ENCODE measurements at places on chromosomes 2 and 18.
A peak's percentile ranks its signal among the peaks of the same experiment; 100 is the strongest.

- DNase-seq = no peak
These were observed 32.0 kb upstream of the ARL5A start for GRCh38 chr2:151860210-151860609.

DNA sequence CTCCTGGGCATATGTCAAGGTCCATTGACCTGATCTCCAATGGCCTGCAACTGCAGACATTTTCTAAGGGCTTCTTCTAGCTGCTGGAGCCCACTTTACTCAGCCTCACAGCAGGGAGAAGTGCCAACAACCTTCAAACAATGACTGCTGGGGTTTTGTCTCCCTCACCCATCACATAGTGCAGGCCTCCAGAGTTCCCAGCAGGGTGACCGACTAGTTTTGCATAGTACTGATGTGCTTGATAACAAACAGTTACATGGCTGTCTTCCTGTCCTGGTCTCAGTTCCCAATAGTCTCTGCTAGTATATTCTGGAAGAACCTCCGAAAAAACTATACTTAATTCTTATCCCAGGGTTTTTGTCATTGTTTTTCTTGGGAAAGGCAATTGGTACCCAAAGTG, 10.4 kb upstream of the NETO1 start:
- no peak for DNase-seq

DNA sequence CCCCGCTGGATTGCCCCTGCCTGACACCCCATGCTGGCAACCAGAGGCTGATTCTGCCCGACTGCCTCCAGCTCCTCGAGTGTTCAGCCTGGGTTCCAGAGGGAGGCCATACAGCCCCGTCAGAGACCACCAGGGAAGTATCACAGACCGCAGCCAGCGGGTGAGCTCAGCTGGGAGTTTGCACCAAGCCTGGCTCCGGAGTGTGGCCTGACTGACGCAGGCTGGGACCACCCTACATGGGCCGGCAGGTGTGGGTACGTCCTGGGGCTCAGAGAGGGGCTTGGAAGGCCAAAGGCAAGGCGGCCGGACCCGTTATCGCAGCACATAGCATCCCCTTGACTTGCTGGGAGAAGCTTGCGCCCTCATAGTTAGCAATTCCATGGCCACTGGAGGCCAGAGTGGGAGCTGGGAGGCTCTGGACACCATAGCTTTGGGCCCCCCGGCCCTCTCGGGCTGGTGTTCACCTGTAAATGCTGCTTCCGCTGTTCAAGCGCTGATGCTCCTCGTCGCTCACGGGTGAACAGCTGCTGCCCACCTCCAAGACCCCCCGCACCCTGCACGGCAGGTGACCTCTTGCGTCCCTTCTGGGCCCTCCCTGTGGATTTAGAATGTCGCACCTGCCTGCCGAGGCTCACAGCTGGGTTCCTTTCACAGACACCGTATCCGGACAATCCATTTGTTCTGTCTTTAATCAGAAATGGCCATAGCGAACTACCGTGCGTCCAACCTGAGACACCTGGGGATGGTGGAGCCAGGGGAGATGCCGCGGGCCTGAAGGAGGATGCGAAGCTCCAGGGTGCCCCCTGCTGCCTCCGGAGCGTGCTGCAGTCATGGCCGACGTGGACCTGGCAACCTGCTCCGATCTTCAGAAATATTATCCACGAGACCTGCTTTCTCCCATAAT, 31.2 kb upstream of the SLC66A3 start:
- peak; percentile 88 for DNase-seq

GRCh38 chr2:199191461-199191860, 266.3 kb downstream of the SATB2 start:
- no peak for DNase-seq

DNA sequence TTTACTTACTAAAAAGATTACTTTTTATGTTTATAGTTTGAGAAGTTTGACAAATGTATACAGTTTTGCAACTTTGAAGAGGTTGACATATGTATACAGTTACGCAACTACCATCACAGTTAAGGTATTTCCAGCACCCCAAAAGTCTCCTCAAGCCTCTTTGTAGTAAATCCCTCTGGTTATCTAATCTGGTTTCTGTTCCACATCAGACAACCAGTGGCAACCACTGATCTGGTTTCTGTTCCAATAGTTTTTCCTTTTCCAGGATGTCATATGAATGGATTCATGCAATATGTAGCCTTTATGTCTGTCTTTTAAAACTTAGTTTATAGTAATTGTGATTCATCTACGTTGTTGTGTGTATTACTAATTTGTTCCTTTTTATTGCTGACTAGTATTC, 23.5 kb downstream of the IFIH1 start:
- DNase-seq = no peak

DNA sequence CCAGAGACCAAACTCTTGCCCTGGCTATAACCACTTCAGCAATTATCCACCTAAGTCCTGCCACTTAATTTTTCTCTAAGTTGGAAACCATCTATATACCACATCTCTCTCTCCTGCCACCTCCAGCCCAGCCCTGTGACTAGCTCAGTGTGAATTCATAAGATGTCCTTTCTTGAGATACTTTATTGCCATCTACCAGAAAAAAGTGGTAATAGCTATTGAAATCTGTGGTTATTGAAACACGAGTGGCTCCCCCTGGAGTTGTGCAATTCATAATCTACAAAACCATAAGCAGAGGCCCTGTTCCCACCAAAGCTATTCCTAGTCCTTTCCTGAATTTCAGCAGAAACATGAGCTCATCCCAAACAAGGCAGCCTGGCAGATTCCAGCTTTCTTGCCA, 324.0 kb downstream of the TXNL1 start:
- no peak for DNase-seq

GRCh38 chr2:57597940-57598339, 448.7 kb upstream of the VRK2 start:
- no peak for DNase-seq

- peak; percentile 27 for DNase-seq
These were observed 82.9 kb downstream of the GRB14 start for GRCh38 chr2:164538240-164538866.

- no peak for DNase-seq
These were observed 113.7 kb downstream of the ZEB2 start for GRCh38 chr2:144405982-144406788.

DNA sequence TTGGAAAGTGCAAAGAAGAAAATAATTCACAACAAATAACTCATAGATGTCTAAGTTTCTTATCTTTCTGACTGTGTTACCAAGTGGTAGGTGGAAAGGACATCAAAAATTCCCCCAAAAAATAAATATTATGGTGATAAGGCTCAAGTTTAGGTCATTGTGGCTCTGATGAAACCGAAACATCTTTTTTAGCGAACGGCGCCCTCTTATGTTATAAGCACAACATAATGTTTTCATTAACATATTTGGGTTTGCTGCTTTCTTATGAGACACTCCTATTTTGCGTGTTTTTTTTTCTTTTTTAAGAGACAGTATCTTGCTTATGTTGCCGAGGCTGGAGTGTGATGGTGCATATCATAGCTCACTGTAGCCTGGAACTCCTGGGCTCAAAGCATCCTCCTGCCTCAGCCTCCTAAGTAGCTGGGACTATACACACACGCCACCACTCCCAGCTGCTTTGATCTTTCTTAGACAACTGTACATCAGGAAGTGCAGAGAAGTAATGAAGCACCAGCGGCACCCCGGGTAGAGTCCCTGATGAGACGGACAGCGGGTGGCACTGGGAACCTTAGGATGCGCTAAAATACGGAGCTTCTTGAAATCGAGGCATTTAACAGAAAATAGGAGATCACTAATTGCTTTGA, 38.5 kb upstream of the SLC35G4 start:
- no peak for DNase-seq

DNA sequence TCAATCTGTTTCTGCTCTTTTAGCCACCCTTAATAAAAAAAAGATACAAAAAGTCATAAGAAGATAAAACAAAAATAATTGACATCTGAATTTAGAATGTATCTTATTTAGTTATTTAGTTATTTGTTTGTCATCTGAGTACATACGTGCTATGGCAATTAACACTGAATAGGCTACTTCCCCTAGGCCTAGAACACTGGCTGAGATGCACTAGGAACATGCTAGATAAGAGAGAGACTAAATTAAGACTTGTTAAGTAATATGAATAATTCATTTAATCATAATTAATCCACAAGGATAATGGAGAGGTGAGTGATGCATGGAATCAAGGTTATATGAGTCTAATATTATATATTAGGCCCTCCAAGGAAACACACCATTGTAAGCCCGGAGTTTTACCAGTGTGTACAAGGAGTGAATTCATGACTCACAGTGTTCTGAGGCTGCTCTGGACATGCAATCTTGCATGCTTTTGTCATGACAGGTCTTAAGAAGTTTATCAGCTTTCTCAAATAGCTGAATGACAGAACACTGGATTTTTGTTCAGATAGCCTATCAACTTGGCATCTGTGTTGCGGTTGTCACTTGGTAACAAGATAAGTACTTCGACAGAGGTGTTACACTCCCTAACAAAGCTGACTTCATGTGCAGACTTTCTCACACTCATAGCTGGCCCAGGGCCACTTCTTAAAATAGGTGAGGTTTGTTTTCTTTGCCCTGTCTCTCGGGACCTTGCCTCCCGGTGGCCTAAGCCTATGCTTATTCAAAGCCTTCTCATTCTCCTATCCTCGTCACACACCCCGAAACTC, 5.0 kb upstream of the SERPINB2 start:
- no peak for DNase-seq

DNA sequence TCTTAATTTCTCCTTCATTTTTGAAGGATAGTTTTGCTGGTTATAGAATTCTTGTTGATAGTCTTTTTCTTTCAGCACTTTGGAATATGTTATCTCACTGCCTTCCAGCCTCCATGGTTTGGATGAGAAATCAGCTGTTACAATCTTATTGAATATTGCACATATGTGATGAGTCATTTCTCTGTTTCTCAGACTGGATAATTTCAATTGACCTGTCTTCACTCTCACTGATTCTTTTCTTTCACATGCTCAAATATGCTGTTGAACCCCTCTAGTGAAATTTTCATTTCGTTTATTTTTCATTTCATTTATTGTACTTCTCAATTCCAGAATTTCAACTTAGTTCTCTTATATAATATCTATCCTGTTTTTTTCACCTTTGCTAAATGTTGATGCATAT, 22.2 kb downstream of the PDK1 start:
- no peak for DNase-seq

DNA sequence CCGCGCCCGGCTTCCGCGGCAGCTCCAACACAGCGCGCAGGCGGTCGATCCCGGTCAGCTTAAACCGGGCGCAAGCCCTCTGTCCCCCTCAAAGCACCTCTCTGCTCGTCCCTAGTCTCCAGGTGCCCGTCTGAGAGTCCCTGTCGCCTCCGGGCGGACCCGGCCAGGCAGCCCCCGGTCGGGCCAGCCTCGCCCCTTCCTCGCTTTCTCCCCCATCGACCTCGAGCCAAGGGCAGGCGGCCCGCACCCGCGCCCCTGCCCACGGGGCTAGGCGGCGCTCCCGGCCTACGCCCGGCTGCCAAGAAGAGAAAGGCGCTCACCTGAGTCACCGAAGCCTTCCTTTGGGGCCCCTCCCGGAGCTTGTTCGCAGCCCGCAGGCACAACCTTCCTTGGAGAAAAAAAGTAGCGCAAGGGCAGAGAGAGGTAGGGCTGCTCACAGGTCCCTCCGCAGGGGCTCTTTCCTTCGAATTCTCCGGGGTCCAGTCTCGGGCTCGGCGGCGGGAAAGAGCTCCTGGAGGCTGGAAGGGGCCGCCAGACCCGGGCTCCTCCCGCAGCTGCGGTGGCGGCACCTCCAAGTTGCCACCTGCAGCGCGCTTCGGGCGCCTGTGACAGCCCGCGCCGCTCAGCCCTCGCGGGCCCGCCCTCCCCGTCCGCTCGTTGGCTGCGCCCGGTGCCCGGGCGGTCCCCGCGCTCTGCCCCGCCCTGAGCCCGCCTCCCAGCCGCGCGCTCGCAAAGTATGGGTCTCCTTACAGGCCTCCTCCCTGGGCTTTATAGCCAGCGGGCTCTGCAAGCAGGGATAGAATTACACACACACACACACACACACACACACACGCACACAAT, 86.5 kb upstream of the EPB41L3 start:
- DNase-seq = peak; percentile 93

DNA sequence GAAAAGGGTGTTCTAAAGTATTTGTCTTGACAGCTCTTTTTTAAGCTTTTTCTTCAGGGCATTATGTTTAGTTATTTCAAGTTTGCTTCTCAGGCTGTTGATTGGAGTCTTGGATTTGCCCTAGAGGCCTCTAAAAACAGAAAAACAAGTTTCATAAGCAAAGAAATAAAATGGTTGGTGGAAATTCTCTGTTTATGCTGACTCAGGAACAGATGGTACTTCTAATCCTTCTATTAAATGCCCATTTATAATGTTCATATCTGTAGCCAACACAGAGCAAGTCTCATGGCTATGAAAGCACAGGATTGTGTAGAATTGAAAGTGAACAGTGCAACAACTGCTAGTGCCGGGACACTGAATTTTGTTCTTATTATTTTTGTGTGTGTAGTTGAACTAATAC, 60.4 kb downstream of the KCNJ3 start:
- no peak for DNase-seq

- DNase-seq = no peak
These were observed 148.7 kb downstream of the DYSF start for GRCh38 chr2:71602115-71602495.

DNA sequence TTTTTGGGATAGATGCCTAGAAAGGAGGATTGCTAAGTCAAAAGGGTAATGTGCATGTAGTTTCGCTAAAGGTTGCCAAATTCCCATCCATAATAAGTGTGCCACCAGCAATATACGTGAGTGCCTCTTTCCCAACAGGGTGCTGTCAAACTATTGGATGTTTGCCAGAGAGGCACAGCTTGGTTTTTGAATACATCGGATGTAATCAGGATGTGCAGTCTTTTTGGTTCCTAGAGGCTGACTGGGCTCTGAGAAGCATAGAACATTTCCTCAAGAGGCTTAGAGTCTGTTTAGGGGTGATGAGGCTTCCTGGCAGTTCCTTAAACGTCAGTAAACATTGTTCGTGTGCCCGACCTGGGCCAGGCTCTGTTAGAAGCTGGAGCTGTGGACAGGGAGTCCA, 28.0 kb downstream of the AGAP1 start:
- peak; percentile 84 for DNase-seq

DNA sequence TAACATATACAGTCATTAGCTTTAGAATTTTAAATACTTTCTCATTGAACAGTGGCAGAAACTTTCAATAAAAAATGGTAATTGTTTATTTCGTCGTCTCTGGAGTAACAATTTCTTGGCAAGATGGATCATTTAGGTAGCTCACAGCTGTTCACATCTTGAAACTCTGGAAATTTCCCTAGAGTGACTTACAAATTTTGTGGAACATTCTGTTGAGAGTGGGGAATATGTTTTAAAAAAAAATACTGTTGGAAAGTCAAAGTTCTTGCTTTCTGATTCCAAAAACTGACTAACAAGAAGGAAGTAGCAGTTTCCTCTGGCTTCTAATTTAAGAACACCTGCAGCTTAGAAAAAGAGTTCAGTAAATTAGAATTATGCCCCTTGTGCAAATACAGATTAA, 11.2 kb upstream of the CALCRL start:
- no peak for DNase-seq

DNA sequence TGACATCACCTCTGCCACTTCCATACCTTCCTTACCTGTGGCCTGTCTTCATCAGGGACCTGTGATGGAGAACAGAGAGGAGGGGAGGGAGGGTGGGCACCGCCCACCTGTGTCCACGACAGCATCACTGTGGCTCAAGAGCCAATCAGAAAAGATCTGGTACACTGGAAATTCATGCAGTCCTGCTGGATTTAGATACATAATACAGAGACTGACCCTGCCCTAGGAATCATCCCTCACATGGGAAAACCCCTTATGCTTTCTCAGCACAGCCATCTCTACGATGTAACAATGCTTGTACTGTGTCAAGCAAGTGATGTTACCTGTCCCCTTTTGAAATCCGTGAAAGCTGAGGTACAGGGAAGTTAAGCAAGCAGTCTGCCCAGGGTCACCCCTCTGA, 145.6 kb upstream of the EPAS1 start:
- no peak for DNase-seq

- no peak for DNase-seq
These were observed 67.0 kb upstream of the OSR1 start for GRCh38 chr2:19425419-19425818.

Measured in NCI-H2081 (cell line).